ENCODE measurements at places on chromosomes 12 and 14. TPM values are rescaled to one million over a fixed set of nuclear protein-coding genes. Genes with fewer than 3 reads are reported as not detected.

Gene CABP1
- total RNA-seq = 1.7 TPM

Gene NEUROD4
- total RNA-seq = not detected

Gene SLCO1A2
- total RNA-seq = not detected

Gene OR4E2
- total RNA-seq = not detected

Gene NKX2-1
- not detected for total RNA-seq

Gene ASB2
- total RNA-seq = 53.3 TPM

Gene CLEC14A
- total RNA-seq = 56.0 TPM

Gene ALKBH2
- 11.0 TPM for total RNA-seq
